ENCODE measurements at places on chromosomes 3 and 15.

GRCh38 chr3:29293421-29293820 lies 12.6 kb downstream of the RBMS3 start:
- no peak for DNase-seq

DNA sequence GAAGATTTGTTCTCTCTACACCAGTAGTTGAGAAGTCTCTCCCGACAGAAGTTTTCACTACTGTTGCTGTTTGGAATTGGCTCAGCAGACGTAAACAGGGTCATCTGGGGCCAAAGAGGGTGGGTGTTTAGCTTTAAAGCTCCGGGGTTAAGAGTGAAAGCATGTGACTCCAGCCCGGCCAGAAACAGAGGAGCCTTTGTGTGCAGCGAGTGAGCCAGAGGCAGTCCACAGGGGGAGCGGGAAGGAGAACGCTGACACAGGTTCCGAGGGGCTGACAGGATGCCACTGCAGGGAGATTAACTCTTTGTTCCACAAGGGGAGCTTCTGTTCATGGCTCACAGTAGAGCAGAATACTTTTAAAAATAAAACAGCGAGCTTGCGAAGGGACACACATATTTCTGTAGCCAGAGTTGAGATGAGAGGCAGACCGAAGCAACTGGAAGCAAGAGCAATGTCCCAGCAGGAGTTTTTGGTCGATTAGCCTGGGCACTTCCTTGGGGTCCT lies 26.9 kb downstream of the BMF start:
- DNase-seq = no peak

DNA sequence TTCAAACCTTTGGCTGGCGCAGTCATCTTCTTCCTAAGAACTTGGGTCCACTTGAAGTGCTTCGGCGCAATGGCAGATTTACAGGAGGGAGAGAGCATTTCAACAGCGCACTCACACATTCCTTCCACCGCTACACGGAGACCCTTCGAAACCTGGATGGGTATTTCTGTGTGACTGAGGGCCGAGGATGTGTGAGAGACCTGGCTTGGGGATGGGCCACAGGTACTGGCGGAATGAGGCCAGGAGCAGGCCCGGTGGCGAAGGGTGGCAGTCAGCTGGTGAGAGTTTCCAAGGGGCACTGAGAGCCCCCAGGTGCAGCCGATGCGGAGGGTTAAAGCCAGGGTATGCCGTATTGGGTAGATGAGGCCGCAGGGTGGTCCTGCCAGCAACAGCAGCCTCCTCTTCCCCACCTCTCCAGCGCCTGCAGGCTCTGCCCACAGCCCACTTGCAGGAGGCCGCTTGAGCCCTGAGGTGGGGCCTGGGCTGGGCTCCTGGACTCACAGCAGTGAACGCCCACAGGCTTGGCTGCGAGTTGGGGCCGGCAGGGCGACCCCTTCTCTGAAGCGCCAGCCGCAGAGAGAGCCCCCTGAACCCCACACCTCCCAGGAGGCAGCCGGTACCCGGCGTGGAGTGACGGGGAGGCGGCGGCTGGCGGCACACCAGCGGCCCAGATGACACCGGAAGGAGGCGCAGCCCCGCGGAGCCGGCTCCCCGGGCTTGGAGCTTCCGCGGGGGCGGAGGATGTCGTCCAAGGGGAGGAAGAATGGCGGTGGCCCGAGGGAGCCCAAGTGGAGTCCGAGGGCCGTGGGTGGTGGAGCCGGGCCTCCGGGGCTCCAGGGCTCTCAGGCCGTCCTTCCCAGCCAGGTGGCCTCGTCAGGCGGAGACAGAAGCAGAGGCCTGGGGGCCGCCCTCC lies 166.5 kb downstream of the NSMCE3 start:
- DNase-seq = peak; percentile 18

DNA sequence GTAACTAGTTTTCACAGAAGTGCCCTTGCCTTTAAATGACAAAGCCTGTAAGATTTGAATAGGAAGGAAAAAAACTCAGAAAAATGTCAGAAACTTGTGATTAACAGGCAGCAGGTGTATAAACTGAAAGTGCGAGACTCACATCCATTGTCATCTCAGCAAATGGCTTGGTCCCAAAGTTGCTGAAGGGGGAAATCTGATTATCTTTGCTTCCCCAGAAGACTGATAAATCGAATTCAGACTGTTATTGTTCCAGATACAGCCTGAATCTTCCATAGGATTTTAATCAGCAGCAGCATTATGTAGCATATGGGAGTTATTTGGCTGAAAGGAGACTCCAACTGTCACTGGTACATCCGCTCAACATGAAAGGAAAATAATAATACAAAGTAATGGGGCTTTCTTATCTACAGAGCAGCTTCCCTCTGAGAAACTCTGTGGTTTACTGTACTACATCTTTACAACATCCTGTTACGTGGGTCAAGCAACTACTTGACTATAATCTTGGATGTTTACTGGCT lies 550.4 kb upstream of the CCDC54 start:
- DNase-seq = no peak

DNA sequence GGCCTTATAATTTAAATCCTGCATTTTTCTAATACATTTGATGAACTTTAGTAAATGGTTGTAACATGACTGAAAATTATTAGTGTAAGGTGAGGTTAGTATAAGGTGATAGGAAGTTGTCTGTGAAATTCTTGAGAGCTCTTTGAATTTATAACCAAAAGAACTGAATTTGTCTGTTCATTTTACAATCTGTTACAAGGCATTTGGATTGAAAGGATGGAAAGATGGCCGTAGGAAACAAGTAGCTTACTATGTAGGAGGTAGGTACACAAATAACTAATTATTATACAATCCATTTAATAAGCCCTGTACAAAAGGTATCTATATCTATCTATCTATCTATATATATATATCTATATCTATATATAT lies 6.6 kb downstream of the DIPK2A start:
- no peak for DNase-seq

GRCh38 chr3:88433568-88433967 lies 283.8 kb downstream of the C3orf38 start:
- DNase-seq = no peak
